Right renal cortex interstitium (tissue), 3 donors: ENCODE measurements at places on chromosomes 16 and 17. TPM values are rescaled to one million over a fixed set of nuclear protein-coding genes. Genes with fewer than 3 reads are reported as not detected.

SRCIN1 gene
- 2.6 TPM for polyA plus RNA-seq

LCAT gene
- 13.4 TPM for polyA plus RNA-seq

GPR139 gene
- polyA plus RNA-seq: not detected

EFTUD2 gene
- polyA plus RNA-seq: 133 TPM

CACNG3 gene
- not detected for polyA plus RNA-seq

TNFAIP1 gene
- 43.1 TPM for polyA plus RNA-seq

HID1 gene
- 10.7 TPM for polyA plus RNA-seq

SEC14L5 gene
- 0.11 TPM for polyA plus RNA-seq

HOXB7 gene
- polyA plus RNA-seq: 50.2 TPM

DNASE1L2 gene
- 0.68 TPM for polyA plus RNA-seq

CHMP6 gene
- 31.9 TPM for polyA plus RNA-seq

SLC52A1 gene
- polyA plus RNA-seq: 0.25 TPM
